Naive B cell (primary cell): ENCODE measurements at places on chromosomes 5 and 9. TPM values are rescaled to one million over a fixed set of nuclear protein-coding genes. Genes with fewer than 3 reads are reported as not detected.

The GFI1B gene
- 0.71 TPM for polyA plus RNA-seq

The AUH gene
- polyA plus RNA-seq: 9.9 TPM

The MSMP gene
- 3.6 TPM for polyA plus RNA-seq

The ARL15 gene
- 19.6 TPM for polyA plus RNA-seq

The GPR150 gene
- not detected for polyA plus RNA-seq

The FBXW11 gene
- 44.8 TPM for polyA plus RNA-seq

The HMMR gene
- polyA plus RNA-seq: 0.38 TPM

The BNC2 gene
- polyA plus RNA-seq: not detected

The LAMC3 gene
- polyA plus RNA-seq: not detected

The ECSCR gene
- polyA plus RNA-seq: not detected

The IL4 gene
- polyA plus RNA-seq: not detected

The C9orf153 gene
- polyA plus RNA-seq: not detected

The PKD2L2 gene
- polyA plus RNA-seq: 0.82 TPM

The DNAH5 gene
- polyA plus RNA-seq: not detected

The SCGB3A1 gene
- not detected for polyA plus RNA-seq

The KCNIP1 gene
- polyA plus RNA-seq: not detected

The CRHBP gene
- polyA plus RNA-seq: not detected

The PCDHA3 gene
- not detected for polyA plus RNA-seq

The ACOT12 gene
- not detected for polyA plus RNA-seq
